H4 (cell line): ENCODE measurements at places on chromosomes 16 and 17.

GRCh38 chr17:20121359-20122253, 112.4 kb downstream of the SPECC1 start:
- DNase-seq, result peak; percentile 25

DNA sequence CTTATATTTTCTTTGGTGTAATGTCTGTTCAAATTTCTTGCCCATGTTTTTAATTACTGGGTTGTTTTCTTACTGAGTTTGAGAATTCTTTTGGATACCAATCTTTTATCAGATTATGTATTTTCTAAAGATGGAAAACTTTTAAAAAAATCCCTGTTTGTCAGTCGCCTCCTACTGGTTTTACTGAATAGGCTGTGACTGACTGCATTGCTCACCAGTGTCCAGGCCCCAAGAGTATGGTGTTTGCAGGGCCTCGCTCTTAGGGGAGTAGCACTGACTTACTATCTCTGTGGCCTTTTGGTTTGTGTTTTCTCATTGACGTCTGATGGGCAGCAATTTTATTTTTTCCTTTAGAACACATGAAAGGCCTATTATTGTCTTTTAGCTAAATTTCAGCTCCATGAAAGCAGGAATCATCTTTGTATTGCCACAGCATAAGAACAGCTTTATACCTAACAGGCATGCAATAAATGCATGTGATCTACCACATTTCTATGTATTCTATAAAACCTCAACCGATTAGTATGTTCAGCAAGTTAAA, 188.4 kb downstream of the AATF start:
- no peak for DNase-seq

GRCh38 chr17:8740486-8740885, 4.2 kb downstream of the CCDC42 start:
- no peak for DNase-seq

DNA sequence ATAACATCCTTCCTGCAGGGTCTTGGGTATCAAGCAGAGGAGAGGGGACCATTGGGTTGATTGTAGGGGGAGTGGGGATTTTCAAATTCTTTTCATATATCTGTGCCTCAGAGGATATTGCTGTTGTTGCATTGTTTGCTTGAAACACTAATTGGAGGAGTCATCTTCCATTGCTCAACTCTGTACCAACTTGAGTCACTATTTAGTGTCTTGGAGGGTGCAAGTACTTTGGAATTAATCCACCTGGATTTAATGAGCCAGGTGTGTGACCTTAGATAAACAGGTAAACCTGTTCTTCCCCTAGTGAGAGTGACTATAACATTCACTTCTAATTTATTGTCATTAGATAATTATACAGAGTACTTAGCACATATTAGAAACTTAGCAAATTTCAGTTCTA, 151.3 kb upstream of the CNTNAP4 start:
- no peak for DNase-seq

- DNase-seq, result peak; percentile 30
These were observed 263.2 kb downstream of the KIF2B start for GRCh38 chr17:54085934-54086333.

- no peak for DNase-seq
These were observed 6.1 kb downstream of the ABR start for GRCh38 chr17:1173432-1174262.

- DNase-seq, result no peak
These were observed 114.0 kb upstream of the ZFHX3 start for GRCh38 chr16:73161977-73162376.

DNA sequence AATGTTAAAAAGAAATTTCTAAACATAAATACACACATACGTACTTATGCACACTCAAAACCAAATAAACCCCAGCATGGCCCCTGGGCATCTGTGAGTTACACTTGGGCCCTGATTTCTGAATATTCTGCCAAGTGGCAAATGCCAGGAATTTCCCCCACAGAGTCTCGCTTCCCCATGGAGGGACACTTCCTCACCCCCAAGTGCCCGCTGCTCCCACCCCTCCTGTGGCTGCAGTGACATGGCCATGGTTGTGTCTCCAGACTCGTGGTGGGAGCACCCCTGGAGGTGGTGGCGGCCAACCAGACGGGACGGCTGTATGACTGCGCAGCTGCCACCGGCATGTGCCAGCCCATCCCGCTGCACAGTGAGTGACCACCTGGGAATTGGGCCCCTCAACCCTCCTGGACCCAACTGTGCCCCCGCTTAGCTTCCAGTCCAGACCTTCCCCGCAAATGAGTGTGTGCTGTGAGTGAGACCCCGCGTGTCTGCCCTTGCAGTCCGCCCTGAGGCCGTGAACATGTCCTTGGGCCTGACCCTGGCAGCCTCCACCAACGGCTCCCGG, 4.0 kb downstream of the ITGAD start:
- DNase-seq, result no peak

GRCh38 chr16:78452025-78452555, 352.6 kb downstream of the WWOX start:
- no peak for DNase-seq

DNA sequence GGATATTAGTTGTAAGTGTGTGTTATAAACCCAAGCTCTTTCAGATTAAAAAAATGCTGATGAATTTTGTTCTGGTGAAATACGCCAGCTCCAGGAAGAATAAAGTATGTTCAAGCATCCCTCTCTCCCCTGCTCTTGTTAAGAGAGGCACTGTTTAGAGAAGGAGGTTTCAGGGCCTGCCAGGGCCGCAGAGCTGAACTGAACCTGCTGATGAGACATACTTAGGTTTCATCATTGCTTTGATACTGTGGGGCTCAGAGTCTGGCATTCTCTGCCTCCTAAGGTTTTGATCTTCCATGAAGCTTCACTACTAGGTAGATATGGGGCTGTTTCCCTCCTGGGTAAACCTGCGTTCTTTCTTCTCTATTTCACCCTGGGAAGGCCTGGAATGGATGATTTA, 175.3 kb upstream of the FAM20A start:
- DNase-seq, result no peak

- DNase-seq, result no peak
These were observed 969.1 kb upstream of the CDH8 start for GRCh38 chr16:63005356-63005755.

DNA sequence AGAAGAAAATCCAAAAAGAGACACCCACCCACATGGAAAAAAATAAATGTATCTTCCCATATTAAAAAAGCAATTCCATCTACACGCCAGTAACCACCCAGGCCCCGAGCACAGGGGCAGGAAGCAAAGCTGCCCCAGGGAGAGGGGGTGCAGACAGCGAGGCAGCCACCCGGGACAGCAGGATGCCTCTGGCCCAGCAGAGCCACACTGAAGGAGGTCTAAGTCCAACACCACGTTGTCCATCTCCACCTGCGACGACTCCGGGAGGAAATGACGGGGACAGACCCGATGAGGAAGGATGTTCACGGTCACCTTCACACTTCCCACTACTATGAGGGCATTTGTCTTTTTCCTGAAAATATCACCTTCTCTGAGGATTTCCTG, 14.4 kb upstream of the CYTH1 start:
- no peak for DNase-seq

DNA sequence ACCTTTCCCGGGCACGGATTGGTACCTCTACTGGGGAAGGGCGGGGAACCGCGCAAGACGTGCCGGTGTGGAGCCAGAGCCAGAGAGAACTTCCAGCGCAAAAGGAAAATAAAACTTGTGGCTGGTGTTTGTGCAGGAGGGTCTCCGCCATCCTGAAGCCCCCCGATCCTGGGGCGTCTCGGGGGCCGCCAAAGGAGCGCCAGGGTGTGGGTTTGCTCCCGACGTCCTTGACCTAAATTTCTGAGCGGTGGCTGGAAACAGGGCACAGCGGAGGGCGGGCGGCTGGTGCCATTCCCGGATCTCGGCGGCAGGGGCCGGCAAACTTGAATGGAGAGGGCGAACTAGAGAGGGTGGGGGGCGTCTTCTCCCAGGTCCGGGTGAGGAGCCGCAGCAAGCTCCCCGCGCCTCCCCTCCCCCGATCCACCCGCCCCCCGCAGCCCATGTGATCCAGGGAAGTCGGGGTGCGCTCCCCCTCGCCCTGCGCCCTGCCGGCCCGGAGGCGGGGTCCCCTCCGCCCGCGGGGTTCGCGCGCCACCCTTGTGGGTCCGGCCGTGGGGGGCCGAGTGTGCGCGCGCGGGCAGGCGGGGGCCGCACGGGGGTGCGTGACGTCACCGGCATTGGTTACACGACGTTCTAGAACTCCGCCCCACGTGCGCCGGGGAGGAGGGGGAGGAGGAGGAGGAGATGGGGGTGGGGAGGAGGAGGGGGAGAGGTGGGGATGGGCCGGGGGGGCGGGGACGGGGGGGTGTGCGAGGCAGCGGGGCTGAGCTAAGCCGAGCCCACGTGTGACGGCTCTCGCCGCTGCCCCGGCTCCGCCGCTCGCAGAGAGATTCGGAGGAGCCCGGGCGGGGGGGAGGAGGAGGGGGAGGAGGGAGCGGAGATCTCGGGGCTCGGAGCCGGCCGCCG, at the start of gene MSI2:
Gene MSI2 (plus strand): TSS at position 748 of the 906 bp plus-strand sequence. CDS start 220 bp downstream, outside the sequence.
- DNase-seq, result peak; percentile 88

- no peak for DNase-seq
These were observed 3.4 kb upstream of the HP start for GRCh38 chr16:72050769-72051464.

DNA sequence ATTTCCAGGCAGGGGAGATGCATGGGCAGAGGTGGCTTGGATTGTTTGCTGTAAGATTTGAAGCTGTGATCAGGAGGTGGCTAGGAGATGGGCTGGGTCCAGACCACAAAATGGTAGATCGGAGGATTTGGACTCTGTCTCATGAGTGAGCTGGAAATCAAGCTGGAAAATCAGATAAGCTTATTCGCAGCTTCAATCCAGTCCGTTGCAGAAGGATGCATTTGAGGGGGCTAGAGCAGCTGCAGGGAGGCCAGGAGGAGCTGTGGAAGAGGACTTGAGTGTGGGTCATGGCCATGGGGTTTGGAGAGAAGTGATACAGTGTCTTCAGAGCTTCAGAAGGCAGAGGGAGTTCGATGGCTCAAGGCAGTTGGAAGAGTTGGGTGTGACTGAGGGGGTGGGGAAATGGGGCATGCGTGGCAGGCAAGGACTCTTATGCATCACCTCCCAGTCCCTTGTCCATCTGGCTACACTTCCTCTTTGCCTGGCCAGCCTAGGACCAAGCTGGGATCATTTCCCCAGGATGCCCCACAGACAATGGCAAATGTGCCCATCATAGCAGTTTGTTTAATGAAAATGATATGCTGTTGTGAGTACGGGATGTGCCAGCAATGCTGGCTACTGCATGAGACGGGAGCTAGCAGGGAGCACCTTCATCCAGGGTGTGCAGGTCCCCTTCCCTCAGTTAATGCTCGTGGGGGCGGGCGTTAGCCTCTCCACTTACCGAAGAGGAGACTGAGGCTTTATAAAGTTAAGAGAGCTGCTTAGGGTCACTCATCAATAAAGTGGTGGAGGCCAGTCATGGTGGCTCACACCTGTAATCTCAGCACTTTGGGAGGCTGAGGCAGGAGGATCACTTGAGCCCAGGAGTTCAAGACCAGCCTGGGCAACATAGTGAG, 20.6 kb downstream of the QPRT start:
- no peak for DNase-seq

DNA sequence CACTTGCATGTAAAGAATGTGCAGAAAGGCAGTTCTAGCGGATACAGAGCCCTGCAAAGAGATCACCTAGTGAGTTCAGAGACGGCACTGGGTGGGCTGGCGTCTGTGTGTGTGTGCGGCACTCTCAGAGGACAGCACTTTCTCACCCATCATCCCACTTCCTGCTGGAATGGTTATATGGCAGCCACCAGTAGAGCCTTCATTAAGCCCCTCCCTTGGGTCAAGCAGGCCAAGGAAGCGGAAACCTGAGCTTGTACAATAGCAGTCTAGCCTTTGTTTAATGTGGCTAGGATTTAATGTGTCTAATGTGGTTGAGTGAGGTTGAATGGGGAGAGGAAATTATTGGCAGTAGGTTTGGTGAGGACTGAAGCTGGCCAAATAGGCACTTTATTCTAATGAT, 88.3 kb upstream of the ELAC2 start:
- peak; percentile 77 for DNase-seq

- no peak for DNase-seq
These were observed 777 bp upstream of the MOSMO start for GRCh38 chr16:22007159-22007508.

- DNase-seq, result no peak
These were observed 1.4 kb downstream of the CARHSP1 start for GRCh38 chr16:8867216-8867931.

DNA sequence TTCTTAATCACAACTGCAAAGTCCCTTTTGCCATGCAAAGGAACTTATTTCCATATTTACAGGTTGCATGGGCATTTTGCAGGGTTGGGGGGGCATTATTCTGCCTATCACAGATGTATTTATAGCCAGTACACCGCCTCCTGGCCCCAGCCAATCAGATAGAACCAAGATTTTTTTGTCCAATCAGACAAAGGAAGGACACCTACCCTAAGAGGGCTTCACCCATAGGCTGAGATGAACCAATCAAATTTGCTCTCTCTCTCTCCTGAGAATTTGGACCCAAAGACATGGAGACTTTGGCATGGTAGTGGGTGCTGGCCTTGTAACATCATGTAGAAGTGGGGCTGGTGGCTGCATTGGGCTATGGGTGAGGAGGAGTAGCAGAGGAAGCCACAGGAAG, 3.9 kb upstream of the KCNG4 start:
- DNase-seq, result no peak

GRCh38 chr17:73338050-73338521, 26.3 kb upstream of the CDC42EP4 start:
- DNase-seq, result peak; percentile 75

DNA sequence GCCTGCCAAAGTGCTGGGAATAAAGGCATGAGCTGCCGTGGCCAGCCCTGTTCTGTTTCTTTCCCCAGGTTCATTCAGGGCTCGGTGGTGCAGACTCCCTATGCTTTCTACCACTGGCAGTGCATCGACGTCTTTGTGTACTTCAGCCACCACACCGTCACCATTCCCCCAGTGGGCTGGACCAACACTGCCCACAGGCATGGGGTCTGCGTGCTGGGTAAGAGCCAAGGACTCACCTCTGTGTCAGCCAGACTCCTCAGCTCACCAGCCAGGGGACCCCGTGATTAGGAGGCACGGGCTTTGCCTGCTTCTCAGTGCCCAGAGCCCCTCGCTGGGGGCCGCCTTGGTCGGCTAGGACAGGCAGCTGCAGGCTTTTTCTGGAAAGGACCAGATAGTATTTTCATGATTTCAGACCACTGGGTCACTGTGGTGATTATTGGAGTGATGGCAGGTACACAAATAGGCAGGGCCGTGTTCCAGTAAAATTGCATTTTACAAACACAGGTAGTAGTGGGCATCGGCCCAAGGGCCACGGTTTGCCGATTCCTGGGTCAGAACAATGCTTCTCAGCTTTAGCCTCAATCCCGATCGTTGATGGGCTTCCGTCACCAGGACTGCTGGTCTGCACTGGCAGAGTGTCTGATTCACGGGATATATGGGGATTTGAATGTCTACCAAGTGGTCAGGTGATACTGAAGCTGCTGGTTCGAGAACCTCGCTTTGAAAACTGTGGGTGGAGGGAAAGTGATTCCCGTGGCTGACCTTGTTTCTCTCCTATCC, 5.0 kb downstream of the ENGASE start:
- DNase-seq, result no peak
